CD4-positive, alpha-beta T cell treated with Interleukin-6 at 100 ng/mL for 8 hours (primary cell): ENCODE measurements at places on chromosomes 12 and 14.
A peak's percentile ranks its signal among the peaks of the same experiment; 100 is the strongest.

DNA sequence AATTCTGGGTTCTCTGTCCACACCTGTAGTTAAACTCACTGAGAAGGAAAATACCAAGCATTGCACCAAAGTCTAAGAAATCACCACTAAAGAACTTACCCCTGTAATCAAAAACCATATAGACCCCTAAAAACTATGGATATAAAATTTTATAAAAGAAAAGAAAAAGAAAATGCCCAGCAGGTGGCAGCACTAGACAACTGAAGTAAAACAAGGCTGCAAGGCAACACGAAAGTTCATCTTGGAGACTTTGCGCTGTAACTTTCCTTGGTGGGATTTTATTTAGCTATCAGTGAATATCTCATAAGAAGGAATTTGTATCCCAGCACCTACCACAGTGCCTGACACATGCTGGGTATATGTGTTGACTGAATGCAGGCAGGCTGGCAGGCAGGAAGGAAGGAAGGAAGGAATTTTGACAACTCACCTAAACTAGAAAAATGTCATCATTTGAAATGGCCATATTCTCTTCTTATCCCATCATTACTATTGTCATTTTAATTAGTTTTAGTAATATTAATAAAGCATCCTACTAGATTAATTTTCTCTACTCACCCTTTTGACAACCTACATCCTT lies 68.2 kb upstream of the ETV6 start:
- peak; percentile 70 for DNase-seq

GRCh38 chr12:132818562-132818961 lies 10.1 kb downstream of the GOLGA3 start:
- DNase-seq = no peak

- no peak for DNase-seq
Measured at GRCh38 chr12:13026286-13026685, 17.9 kb upstream of the FAM234B start.

GRCh38 chr12:117363056-117363662 lies 1.7 kb upstream of the NOS1 start:
- DNase-seq = no peak

DNA sequence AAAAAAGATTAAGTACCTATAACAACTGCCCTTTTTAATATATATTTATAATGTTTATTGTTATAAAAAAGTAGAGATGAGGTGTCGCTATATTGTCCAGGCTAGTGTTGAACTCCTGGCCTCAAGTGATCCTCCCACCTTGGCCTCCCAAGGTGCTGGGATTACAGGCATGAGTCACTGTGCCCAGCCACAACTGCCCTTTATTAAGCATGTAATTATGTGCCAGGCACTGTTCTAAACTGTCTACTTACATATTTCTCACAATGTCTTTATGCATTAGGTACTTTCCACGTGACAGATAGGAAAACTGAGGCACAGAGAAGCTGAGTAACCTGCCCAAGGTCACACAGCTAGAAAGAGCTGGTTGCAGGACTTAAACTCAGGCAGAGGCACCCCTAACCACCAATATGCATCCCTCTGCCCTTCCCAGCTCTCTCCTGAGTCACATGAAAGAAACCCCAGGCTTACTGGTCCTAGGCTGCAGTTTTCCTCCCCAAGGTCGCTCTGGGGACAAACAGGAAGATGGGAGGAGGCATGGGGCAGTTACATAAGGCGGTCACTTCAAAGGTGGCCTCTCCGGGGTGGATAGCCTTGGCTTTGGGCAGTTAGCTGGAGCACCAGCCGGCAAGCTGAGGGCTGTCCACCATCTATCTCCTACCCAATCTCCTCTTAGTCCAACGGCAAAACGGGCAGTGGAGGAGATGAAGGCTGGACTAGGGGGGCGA lies 54.6 kb upstream of the TBX3 start:
- no peak for DNase-seq

DNA sequence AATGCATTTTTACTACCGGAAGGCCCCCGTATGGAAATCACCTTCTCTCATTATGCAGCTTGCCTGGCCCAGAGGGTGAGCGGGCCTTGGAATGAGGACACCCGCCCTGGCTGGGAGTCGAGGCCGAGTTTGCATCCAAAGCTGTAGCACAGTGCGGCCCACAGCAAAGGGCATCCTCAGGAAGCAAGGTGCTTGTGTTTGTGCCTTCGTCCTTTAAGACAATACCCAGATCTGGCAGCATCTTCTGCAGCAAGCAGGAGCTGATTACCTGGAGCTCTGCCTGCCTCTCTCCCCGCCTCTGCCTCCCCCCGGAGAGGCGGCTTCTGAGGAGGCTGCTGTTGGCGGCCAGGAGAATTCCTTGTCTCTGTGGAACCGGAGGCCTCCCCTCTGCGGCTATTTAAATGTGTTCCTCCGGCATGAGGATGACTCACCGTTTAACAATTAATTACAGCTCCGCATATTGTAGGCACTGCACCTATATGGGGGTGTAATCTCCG lies 145.3 kb downstream of the CACNA1C start:
- no peak for DNase-seq

DNA sequence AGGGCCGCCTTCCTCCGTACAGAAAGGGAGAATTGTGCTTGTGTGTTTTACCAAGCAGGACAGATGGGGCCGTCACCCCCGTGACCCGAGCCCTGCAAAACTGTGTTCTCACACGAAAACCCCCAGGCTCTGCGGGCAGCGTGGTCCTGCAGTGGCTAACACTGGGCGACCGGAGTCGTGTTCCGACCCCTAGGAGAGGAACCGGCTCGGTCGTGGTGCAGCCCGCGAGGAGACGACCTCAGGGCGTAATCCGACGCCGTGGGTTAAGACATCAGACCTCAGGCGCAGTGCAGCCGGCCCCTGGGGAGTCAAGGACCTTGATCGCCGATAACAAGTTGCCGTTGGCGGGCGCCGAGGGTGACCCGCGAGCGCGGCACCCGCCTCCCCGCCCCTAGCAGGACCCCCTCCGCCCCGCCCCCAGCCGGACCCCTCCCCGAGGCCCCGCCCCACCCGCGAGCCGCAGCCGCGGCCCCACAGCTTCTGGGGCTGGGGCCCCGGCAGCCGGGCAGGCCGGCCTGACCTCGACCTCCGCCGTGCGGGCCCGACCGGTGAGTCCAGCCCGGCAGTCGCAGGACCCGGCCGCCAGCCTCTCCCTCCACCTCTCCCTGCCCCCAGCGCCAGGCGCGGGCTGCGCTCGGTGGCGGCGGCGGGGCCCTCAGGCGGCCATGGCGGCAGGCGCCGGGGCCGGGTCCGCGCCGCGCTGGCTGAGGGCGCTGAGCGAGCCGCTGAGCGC lies at the start of gene CHPT1:
TSS of gene CHPT1 (plus strand) at position 444 of the 733 bp plus-strand sequence. CDS start at position 666, 222 bp downstream.
- DNase-seq = peak; percentile 62

GRCh38 chr12:76871742-76872141 lies 7.1 kb downstream of the CSRP2 start:
- no peak for DNase-seq

GRCh38 chr14:69632593-69633151 lies 21.3 kb downstream of the SUSD6 start:
- DNase-seq = no peak

- DNase-seq = no peak
Measured at GRCh38 chr12:4134448-4135263, 138.9 kb upstream of the CCND2 start.

DNA sequence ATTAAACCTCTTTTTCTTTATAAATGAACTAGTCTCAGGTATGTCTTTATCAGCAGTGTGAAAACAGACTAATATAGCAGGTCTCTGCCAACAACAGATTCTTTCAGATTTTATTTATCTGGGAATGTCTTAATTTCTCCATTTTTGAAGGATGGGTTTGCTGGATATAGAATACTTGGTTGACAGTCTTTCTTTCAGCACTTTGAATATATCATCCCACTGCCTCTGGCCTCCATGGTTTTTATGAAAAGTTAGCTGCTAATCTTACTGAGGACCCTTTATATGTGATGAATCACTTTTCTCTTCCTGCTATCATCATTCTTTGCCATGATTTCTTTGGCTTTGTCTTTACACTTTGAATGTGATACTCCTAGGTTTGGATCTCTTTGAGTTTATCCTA lies 148.0 kb downstream of the ANO6 start:
- no peak for DNase-seq

GRCh38 chr14:38789805-38790204 lies 313.2 kb downstream of the SEC23A start:
- no peak for DNase-seq

GRCh38 chr14:104547310-104547997 lies 32.1 kb upstream of the C14orf180 start:
- no peak for DNase-seq

GRCh38 chr12:2895511-2895910 lies 4.8 kb downstream of the TULP3 start:
- DNase-seq = no peak

- no peak for DNase-seq
Measured at GRCh38 chr12:110108309-110109036, 15.7 kb upstream of the IFT81 start.

GRCh38 chr14:99684410-99684934 lies 374 bp downstream of the CYP46A1 start:
- DNase-seq = no peak

- DNase-seq = no peak
Measured at GRCh38 chr14:61193476-61193875, 87.7 kb downstream of the TMEM30B start.

DNA sequence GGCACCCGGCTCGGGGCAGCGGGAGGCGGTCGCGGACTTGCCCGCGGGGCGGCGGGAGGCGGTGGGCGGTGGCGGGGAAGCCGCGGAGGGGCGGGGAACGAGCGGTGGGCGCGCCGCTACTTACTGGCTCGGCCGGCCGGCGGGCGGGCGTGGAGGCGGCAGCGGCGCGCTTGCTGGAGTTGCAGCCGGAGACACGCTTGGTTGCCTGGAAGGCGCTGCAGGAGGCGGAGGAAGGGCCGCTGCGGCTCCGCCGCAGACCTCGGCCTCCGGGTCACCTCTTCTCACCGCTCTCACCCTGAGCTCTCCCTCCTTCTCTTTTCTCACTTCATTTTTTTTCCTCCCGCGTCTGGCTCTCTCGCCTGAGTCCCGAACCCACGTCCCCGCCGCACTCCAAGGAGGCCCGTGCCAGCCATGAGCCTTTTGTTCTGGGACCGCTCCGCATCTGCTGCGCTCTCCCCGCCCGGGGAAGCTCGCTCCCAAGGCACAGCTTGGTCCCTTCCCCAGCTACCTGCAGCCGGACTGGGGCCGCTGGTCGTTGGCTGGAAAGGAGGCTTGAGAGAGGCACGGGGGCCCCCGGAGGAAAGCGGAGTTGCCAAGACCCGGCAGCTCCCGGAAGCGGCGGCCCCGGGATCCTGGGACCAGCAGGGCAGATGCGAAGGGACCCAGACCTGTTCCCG lies 592 bp upstream of the KCNK10 start:
- no peak for DNase-seq

DNA sequence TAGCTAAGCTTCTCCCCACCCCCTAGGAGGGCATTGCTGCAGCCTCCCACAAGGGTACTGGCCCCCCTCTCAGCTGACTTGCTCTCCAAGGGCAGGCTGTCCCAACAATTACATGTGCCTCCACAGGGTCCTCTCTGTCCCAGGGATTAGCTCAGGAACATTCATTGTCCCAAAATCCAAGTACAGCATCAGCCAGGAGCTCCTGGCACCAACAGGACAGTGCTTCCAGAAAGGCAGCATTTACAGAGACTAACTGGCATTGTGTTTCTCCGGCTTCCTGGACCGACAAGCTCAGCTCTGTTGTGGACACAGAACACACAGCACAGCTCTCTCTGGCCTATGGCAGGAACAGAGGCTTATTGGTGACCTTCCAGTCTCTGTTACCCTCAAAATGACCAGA lies 21.7 kb downstream of the ABCD4 start:
- no peak for DNase-seq

DNA sequence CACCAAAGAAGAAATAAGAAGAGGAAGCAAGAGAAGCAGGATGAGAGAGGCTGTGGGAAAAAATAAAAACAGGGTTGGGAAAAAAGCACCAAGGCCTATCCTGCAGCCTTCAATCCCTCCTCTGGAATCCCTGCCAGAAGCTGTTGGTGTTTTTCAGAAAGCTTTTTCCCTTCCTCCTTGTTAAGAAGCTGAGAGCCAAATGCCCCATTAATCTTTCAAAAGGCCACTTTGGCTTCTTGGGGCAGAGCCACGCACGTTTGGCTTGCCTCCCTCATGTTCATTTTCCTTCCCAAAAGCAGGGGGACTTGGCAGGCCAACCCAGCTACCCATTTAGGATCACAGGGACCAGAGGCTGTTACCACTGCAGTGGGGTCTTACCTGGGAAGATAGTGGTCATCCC lies 365.3 kb downstream of the NUAK1 start:
- no peak for DNase-seq
